ENCODE measurements at places on chromosomes 2 and 18. TPM values are rescaled to one million over a fixed set of nuclear protein-coding genes. Genes with fewer than 3 reads are reported as not detected.

DLX1 gene
- total RNA-seq: not detected

ABCG5 gene
- total RNA-seq: not detected

ALKAL2 gene
- total RNA-seq: not detected

MAL gene
- total RNA-seq: not detected

CEBPZ gene
- total RNA-seq: 67.4 TPM

SFT2D3 gene
- total RNA-seq: 4.9 TPM

MOGAT1 gene
- total RNA-seq: not detected

LHCGR gene
- not detected for total RNA-seq

BCL2L11 gene
- 12.1 TPM for total RNA-seq

SKOR2 gene
- total RNA-seq: not detected

TBR1 gene
- total RNA-seq: under 0.01 TPM

SLC30A3 gene
- total RNA-seq: not detected

EFHD1 gene
- total RNA-seq: not detected

SIGLEC15 gene
- 0.14 TPM for total RNA-seq

UGT1A5 gene
- total RNA-seq: not detected

CFAP221 gene
- total RNA-seq: not detected

All from thoracic aorta endothelial cell (primary cell).